ENCODE measurements at places on chromosomes 13 and 19.

DNA sequence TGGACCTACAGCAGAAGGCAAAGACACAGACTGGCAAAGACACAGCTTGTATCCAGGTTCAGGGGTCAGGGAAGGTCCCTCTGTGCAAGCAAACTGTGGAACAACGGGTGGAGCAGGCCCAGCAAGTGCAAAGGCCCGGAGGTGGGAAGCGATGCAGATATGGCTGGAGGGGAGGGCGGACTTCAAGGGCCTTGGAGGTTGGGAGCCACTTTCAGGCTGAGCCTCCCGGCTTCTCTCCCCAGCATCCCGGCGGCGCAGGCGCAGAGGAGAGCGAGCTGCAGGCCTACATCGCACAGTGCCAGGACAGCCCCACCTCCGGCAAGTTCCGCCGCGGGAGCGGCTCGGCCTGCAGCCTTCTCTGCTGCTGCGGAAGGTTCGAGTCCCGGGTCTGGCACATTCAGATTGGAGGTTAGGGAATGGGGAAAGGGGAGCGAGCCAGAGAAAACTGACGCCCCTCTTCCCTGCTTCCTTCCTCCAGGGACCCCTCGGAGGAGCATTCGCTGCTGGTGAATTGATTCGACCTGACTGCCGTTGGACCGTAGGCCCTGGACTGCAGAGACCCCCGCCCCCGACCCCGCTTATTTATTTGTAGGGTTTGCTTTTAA, 2.1 kb upstream of the PNPLA6 start:
- no peak for DNase-seq

DNA sequence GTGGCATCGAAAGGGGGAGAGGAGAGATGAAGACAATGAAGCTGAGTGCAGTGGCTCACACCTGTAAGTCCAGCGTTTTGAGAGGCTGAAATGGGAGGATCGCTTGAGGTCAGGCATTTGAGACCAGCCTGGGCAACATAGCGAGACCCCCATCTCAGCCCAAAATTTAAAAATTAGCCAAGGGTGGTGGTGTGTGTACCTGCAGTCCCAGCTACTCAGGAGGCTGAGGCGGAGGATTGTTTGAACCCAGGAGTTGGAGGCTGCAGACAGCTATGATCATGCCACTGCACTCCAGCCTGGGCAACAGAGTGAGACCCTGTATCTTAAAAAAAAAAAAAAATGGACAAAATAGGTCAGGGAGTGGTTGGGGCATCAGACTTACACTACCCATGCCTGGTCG, 7.6 kb downstream of the RDH8 start:
- DNase-seq, result no peak

GRCh38 chr13:84121456-84121855, 239.2 kb upstream of the SLITRK1 start:
- no peak for DNase-seq

GRCh38 chr13:101465877-101466276, 13.4 kb downstream of the ITGBL1 start:
- no peak for DNase-seq

DNA sequence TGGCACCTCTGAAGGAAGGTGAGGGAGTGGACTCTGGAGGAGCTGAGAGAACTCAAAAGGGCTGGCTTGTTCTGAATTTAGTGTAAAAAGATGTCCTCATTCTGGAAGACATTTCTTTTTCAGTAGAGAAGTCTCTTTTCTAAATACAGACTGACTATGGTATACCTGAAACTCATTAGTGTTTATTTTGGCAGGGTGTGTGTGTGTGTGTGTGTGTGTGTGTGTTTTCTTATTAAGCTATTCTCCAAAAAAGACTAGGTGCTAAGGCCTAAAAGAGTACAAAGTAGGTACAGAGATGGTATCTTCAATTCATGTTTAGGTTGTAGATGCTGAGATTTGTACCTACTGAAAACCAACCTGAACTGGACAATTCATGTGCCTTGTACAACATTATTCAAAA, 196.4 kb downstream of the SPRY2 start:
- no peak for DNase-seq

DNA sequence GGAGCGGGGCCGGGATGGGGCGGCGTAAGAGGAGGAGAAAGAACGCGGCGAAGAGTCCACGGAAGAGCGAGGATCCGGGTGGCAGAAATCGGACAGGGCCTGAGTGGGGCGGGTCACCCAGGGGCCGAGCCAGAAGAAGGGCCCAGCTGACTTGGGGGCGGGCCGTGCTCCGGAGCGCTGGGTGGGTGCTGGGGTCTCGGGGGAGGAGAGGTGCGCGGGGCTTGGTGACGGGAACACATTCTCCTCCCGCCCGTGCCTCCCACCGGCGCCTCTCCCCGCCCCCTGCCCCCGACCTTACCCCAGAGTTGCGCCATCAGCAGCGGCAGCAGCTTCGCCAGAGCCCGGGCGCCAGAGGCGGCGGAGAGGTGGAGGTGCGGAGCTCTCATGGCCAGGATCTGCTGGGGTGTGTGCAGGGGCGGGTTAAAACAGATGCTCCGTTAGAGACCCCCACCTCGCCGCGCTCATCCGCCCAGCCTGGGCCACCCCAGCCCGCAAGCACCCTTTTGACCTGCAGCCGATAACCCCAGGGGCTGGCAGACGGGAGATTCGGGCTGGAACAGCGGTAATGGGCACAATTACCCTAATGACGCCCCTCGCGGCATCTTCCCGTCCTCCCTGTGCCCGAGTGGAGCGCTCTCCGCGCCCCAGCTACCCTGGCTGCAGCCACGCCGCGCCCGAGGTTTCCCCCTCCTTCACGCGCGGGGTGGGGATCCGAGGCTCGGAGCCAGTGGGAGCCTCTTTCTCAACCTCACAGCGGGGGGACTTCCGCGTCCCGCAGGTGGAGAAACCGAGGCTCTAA, 565 bp downstream of the KLK10 start:
- DNase-seq, result no peak

- DNase-seq, result no peak
These were observed 15.6 kb upstream of the WASF3 start for GRCh38 chr13:26541678-26542568.

DNA sequence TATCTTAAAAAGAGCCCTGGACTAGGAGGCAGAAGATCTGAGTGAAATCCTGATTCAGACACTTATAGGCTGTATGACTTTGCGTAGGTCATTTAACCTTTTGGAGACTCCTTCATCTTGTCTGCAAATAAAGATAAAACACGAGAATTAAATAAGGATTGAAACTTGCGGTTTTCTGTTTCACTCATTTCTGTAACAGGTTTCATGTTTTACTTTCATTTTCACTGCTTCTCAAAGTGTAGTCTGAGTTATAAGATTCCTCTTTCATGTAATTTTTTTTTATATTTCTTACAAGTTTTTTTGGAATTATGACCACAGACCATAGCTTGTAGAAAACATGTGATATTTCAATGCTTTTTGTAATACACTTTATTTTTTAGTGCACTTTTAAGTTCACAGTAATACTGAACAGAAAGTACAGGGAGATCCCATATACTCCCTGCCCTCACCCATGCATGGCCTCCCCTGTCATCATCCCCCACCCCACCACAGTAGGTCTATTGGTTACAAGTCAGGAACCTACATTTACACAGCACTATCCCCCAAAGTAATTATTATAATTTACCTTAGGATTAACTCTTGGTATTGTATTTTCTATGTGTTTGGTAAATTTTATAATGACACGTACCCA, 174.6 kb downstream of the ITGBL1 start:
- peak; percentile 70 for DNase-seq

DNA sequence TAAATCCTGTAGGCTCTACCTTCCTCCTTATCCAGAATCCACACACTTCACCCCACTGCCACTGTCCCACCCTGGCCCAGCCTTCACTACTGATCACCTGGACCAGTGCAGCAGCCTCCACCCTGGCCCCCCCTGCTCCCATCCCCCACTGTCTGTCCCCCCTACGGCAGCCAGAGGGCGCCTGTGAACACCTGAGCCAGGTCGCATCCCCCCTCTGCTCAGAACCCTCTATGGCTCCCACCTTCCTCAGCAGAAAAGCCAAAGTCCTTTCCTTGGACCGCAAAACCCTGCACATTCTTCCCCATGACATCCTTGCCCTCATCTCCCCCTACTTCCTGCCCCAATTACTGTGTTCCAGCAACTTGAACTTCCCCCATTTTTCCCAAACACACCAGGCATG, 20.6 kb downstream of the ELAVL3 start:
- DNase-seq, result no peak

GRCh38 chr19:14979476-14980255, at the start of gene SLC1A6:
Gene SLC1A6, minus strand, starts transcription at chr19:14979864. Its CDS starts 6,954 bp downstream, at chr19:14972910.
- no peak for DNase-seq

DNA sequence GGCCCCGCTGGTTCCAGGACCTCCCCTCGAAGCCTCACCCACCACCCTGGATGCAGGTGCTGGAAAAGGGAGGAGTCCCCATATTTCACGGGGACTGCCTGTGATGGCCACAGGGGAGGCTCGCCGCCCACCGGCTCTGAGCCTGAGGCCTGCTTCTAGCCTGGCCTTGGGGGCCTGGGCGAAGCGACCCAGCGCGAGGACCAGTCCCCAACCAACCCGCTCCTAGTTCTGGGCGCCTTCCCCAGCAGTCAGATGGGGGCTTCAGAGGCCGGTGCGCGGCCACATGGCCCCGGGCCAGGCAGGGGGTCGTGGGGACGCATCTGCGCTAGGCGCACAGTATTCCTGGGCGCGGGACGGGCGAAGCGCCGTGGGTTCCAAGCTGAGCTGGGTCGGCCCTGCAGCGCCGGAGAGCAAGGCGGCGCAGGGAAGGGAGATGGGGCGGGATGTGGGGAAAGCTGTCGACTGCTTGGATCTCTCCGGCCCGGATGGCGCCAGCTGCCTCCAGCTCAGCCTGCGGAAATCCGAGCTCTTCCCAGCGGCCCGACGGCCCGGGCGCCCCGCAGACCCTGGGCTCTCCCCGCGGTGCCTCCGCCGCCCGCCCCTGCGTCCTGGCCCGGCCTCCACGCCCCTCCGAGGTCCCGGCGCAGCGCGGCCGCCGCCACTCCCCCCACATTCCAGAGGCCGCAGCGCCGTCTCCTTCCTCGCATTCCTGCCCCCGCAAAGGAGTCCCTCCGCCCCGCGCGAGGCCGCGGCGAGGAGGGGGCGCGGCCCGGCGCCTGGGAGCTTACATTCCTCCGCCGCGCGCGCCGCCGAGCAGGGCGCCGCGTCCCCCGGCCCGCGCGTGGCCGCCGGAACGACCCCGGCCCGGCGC, at the start of gene WTIP:
TSS of gene WTIP (plus strand) at position 788 of the 871 bp plus-strand sequence. CDS start 217 bp downstream, outside the sequence.
- DNase-seq, result no peak

DNA sequence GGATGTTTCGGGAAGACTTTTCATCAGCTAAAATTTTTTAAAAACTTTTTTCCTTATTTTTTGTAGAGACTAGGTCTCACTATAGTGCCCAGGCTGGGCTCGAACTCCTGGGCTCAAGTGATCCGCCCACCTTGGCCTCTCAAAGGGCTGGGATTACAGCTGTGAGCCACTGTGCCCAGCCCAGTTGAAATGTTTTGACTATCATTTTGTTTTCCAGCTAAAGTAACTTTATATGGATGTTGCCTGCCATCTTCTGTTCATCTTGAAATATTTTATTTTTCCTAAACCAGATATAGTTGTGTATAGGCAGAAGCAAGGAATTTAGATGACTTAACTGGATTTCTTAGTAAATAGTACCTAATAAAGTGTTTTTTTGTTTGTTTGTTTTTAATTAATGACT, 7.0 kb downstream of the CAB39L start:
- no peak for DNase-seq

- DNase-seq, result no peak
These were observed 12.8 kb downstream of the N4BP2L2 start for GRCh38 chr13:32525766-32526165.

DNA sequence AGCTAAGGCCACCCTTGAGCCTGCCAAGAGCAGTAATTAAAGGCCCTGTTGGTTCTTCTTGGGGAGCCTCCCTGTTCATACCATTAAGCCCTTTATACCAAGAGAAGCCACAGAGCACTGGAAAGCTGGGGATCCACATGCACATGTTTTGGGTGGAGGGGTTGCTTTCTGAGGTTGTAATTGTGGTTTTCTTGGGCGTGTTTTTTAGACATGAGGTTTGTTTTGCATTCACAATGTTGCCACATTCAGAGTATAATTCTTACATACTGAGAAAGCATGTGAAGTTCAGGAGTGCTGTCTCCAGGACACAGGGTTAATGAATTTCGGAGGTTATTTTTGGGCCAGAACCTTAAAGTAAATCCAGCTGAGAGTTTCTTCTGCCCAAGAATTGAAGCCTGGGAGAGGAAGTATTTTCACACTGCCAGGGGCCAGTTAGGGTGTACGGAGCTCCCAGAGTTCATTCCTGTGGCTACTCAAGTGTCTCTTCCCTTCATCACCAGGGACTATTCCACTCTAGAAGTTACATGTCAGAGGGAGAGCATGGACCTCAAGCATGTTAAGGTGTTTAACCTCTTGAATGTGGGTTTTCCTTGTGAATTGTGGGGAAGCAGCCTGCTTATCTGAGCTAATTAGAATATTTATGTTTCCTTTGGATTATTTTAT, 37.0 kb downstream of the ZNF136 start:
- DNase-seq, result no peak

DNA sequence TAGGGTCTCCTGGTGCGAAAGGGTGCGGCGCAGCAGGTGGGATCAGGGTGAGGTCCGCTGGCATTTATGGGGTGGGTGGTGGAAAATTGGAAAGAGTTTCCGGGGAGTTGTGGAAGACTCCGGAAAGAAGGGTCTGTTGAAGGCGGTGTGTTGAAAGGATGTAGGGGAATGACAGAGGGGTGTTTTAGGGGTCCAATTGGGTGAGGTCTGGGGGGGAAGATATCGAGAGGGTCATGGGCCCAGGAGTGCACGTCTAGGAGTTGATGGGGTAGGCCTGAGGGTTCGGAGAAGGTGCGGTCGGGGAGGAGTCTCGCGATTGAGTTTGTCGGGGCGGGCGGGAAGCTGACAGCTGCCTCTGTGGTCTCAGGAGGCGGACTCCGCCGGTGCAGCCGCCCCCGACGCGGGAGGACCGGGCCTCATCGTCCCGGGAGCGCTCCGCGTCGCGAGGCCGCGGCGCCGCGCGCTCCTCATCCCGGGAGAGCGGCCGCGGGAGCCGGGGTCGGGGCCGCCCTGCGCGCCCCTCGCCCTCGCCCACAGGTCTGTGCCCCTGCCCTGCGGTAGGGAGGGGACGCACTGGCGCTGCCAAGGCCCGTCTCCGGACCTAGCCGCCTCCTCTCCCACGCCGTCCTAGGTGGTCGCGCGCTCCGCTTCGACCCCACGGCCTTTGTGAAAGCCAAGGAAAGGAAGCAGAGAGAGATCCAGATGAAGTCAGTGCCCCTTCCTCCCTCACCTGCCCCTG, 7.0 kb downstream of the PGLYRP1 start:
- DNase-seq, result no peak

DNA sequence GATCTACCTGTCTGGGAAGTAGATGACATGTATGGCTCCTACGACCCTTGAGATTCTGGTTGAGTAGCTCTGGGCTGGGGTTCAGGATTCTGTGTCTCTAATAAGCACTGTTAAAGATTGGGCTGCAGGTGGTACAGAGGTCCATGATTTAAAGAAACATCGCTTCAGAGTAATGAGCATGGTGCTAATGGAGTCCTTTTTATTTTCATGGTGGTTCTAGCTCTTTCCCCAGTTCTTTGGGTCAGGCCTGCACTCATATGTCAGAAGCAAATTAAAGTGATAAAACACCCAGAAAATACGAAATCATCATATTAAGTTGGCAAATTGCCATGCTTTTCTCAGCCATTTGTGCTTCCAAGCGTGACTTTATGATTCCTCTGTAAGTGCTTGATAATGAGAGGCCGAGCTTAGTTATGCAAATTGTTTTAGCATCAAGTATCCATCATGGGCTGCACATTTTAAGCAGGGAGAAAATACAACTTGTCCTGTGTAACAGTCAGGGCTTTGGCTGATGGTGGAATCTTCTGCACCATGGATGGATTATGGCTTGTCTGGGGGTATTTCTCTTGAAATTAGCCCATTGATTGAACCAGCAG, 45.1 kb downstream of the MTUS2 start:
- no peak for DNase-seq

All from SHP77 treated with DMSO at 0.1 percent for 48 hours (cell line).